ENCODE measurements at places on chromosomes 7 and 10. TPM values are rescaled to one million over a fixed set of nuclear protein-coding genes. Genes with fewer than 3 reads are reported as not detected.
A peak's percentile ranks its signal among the peaks of the same experiment; 100 is the strongest.

ITGB8 gene
- total RNA-seq, result 18.5 TPM

GRCh38 chr7:146185844-146186243 is 69.2 kb downstream of the CNTNAP2 start:
- DNase-seq, result no peak

DNA sequence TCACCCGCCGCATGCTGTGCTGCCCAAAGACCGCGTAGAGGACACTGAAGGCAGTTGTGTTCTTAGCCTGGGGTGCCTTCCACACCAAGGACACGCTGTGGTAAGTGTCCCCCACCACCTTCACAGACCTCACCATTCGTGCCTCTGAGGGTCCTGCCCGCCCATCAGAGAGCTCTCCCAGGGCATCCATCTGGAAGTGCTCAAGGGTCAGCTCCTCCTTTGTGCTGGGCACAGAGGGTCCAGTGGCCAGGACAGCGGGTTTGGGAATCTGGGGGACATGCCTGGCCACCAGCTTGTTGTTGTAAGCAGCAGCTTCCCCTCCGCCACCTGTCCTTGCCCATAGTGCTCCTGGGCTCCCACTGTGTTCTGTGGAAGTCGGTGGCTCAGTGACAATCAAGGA is 7.0 kb upstream of the LRIT2 start:
- no peak for DNase-seq

CPVL gene
- 30.0 TPM for total RNA-seq

DNA sequence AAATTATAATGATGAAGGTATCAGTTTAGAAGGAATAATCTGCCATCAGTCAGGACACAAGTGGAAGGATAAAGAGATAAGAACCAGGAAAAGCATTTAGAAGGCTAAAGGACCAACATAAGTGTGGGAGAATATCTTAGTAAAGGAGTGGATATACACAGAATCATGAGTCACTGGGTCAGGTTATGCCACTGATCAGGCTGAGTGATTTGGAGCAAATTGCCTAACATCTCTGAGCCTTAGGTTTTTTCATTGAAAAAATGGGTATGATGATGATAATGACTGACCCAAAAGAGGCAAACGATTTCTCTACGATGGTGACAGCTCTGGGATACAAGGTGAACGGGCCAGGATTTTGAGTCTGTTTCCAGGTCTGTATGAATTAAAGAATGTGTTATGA is 2.8 kb upstream of the CUL1 start:
- DNase-seq, result no peak

DNA sequence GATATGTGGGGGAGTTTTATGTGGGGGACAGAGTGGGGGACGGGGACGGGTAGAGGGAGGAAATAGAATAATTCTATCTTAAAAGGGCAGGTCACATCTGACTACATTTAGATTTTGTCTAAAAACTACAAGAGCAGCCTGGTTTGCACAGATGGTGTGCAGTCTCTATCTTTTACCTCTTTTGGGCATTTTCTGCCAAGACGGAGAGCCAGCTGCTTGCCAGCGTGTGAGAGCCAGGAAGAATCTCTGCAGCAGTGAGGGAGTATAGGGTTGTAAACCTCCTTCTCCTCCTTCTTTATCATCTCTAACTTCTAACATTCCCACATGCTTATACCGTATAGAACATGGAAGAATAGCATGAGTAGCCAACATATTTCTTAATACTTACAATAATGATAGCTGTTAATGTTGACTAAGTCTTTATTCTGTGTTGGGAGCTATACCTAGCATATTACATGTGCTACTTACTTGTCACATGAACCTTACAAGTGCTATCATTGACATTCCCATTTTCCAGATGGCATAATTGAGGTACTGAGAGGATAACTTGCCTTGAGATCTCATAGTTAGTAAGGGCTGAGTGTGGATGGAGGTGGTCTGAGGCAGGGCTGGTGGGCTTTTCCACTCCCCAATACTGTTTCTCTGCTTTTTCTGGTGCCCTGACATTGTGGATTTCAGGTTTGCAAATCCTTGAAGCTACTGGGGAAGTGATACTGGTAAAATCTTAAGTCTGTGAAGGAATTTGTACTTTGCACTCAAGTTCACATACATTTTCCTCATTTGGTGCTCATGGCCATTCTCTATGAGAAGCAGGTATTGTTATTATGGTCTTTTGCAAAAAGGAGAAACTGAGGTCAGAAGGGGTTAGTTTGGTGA is 1.1 kb downstream of the ENTPD1 start:
- DNase-seq, result no peak

GATA3 gene
- total RNA-seq, result 0.12 TPM

- DNase-seq, result peak; percentile 63
Measured at GRCh38 chr7:32659853-32660252, 164.6 kb downstream of the AVL9 start.

DNA sequence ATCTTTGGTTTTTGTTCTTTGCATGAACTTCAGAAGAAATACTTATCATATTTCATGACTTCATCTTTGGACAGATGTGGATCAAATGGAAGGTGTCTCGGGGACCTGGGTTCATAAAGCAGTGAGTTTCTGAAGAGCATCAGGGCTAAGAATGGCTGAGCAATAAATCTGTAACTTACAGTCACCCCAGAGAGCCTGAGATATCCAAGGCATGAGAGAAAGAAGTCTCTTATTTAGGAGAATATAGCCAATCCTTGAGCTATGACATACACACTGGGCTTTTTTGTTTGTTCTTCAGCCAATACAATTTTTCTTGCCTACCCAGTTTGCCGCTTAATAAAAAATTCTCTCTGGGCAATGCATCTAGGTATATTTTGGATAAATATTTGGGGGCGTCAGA is 252.6 kb upstream of the INHBA start:
- DNase-seq, result no peak

HOXA6 gene
- total RNA-seq, result 8.3 TPM

All from NCI-H460 (cell line).